EL (cell line): ENCODE measurements at places on chromosomes 3 and 15.

- DNase-seq: peak; percentile 74
Observed at GRCh38 chr3:159751752-159752151, 236.9 kb upstream of the IL12A start.

DNA sequence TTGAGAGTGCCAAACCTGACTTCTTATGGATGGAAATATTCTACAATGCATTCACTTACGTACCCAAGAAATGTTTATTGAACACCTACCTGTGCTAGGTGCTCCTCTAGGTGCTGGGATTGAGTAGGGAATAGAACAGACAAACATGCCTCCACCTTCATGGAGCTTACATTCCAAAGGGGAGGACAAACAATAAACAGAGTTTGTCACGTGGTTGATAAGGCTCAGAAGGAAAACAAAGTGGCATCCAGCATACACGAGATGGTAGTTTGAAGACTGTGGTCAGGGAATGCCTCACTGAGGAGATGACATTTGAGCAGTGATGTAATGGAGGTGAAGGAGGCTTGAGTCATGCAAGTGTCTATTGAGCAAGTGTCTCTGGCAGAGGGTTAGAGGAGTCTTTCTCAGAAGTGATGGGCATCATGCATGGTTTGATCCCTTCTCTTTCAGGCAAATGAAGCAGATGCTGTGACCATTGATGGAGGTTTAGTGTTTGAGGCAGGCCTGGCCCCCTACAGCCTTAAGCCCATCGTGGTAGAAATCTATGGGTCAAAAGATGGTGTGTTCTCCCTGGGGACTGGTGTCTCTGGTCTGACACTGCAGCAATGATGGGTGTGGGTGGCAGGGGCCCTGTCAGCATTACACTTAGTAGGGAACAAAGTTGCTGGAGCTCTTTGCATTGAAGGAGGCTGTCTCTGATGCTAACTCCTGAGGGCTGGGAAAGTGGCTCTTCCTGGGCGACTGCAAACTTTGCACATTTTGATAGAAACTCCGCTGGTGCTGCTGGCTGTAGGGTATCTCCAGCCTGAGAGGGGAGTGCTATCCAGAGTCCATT, 29.7 kb upstream of the TOPBP1 start:
- DNase-seq: peak; percentile 27

- no peak for DNase-seq
Observed at GRCh38 chr15:60889491-60889890, 339.6 kb downstream of the RORA start.

DNA sequence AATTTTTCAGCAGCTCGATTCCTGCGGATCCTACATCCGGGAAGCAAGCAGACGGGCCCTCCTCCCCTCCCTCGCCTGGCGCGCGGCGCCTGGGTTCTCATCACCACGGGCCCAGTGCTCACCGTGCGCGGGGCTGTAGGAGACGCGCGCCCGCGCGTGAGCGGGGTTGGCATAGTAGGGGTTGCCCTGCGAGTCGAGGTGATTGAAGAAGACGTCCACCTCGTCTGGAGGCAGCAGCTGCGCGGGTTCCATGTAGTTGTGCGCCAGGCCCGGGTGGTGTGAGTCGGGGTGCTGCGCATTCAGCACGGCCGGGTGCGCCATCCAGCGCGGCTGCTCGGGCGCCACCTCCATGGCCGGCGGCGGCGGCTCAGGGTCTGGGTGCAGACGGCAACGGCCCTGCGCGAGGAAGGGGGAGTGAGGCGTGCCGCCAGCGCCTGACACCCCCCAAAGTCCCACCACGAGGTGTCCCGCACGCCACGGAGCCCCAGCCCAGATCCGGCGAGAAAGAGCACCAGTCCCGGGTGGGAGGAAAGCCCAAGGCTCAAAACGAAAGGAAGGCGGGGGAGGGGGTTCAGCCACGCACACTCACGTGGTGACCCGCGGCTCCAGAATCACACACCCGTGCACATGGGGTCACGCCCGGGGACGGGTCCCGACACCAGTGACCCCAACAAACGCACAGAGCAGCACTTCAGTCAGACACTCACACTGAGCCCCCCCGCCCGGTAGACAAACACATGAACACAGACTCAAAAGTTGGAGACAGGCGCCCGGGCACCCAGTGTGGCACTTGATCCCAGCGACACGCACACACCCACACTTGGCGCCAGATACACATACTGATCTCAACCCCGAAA, 6.1 kb downstream of the GATA2 start:
- peak; percentile 56 for DNase-seq

DNA sequence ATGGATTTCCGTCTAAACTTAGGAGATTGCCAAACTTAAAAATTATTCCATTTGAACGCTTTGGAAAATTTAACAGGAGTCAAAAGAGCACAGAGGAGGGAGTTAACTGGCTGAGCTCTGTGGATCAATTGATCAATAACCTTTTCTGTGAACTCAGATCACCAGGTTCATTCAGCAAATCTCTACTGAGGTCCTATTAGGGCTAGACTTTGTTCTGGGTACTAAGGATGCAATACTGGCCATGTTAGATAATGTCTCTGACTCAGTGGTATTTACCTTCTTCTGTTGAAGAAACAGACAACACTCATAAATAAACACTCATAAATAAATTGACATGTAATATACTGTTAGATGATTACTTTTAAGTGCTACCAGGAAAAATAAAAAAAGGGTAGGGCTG, 323.4 kb upstream of the SUCLG2 start:
- no peak for DNase-seq

DNA sequence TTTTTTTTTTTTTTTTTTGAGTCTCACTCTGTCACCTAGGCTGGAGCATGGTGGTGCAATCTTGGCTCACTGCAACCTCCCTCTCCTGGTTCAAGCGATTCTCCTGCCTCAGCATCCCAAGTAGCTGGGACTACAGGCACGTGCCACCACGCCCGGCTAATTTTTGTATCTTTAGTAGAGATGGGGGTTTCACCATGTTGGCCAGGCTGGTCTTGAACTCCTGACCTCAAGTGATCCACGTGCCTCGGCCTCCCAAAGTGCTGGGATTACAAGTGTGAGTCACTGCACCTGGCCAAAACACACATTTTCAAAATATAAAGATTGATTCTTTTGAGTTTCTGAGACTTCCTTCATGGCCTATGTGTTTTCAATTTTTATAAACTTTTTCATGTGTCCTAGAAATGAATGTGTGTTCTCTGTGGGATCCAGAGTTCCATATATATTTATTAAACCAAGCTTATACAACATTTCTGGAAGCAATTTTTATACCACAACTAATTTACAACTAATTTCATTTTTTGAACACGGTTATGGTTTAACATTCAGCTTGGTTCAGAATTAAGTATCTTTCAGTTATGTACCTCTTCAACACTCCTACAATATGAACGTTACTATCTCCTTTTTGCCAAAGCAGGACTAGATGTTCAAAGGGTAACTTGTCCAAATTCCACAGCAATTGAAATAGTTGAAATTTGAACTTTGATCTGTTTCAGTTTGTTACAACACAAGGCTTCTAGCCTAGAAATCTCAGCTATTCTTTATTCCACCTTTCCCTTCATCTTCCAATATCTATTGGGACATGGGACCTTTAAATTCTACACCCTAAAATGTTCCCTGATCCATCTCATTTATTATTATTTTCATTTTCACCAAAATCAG, 1.5 kb downstream of the ACAD11 start:
- DNase-seq: no peak

GRCh38 chr15:38512901-38513300, 51.7 kb downstream of the RASGRP1 start:
- DNase-seq: no peak

DNA sequence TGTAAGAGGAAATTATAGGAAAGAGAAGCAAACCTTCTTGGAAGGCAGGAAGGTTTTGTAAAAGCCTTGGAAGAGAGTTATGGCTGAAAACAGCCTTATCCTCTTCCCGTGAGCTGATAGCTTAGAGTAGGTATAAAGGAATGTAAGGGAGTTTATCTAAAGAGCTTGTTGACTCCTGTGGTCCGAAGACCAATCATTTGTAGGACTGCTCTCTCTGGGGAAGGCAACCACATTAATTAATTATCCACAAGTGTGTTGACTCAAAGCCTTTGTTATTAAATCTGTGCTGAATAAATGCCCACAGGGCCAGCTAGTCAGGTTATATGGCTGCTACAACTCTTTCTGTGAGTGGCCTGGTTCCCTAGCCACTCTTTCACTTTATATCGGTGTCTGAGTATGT, 452.1 kb upstream of the RASGRP1 start:
- DNase-seq: no peak

- no peak for DNase-seq
Observed at GRCh38 chr3:185328324-185329004, 34.5 kb upstream of the MAP3K13 start.

GRCh38 chr3:38555149-38555840, 59.2 kb downstream of the EXOG start:
- no peak for DNase-seq

GRCh38 chr3:155519078-155519477, 225.6 kb upstream of the STRIT1 start:
- DNase-seq: no peak

GRCh38 chr15:89129123-89129815, 41.0 kb downstream of the ABHD2 start:
- peak; percentile 34 for DNase-seq

- no peak for DNase-seq
Observed at GRCh38 chr15:66419471-66419870, 32.8 kb downstream of the MAP2K1 start.

- DNase-seq: peak; percentile 70
Observed at GRCh38 chr3:24299246-24299805, 195.3 kb downstream of the THRB start.

DNA sequence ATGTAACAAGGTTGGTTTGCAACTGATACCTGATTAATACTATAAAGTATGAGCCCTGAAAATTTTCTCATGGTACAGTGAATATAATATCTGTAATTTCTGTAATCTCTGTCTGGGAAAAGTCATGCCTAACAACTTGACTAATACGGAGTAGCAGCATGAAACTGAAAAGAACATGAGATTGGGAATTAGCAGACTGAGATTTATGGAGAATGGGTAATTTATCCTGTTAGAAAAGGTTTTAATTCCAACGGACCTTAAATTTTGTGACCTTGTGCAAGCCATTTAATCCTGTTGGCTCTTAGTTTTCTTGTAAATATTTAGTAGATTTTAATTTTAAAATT, 90.2 kb upstream of the CMC1 start:
- DNase-seq: no peak

GRCh38 chr3:18790384-18790783, 357.9 kb upstream of the KCNH8 start:
- DNase-seq: no peak

- no peak for DNase-seq
Observed at GRCh38 chr15:71811752-71812735, 1.7 kb downstream of the NR2E3 start.

DNA sequence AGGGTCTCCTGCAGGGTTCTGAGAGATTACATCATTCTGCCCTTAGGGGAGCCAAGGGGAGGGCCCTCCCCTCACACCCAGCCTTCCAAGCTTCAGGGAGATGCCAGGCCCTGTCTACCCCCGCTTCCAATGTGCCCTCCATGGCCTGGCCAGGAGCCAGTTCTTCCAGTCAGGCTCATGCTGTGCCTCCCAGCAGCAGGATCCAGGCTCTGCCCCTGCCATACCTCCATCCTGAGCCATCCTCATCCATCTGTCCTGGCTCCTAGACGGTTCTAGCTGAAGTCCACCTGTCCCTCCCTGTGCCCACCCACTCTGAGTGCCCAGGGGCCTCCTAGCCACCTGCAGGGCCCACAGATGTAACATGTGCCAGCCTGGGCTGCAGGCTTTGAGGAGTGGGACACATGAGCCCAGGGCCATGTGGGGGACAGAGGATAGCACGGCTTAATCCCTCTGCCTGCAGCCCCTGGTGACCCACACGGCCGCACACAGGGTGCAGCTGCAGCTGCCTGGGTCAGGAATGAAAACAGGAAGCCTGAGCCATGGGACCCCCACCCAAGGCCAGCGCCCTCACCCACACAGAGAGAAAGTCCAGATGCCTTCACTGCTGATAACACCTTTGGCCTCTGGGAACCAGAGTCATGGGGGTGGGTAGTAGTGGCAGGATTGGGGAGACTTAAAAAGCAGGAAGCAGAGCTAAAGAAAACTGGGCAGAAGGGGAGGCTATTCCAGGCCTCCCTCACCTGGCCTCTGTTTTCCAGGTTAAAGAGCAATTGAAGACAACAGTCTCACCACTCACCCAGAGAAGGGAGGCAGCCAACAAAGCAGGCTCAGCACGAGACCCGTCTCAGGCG, 11.8 kb downstream of the PLCD1 start:
- DNase-seq: no peak

- DNase-seq: no peak
Observed at GRCh38 chr15:70050441-70050840, 47.3 kb downstream of the TLE3 start.

DNA sequence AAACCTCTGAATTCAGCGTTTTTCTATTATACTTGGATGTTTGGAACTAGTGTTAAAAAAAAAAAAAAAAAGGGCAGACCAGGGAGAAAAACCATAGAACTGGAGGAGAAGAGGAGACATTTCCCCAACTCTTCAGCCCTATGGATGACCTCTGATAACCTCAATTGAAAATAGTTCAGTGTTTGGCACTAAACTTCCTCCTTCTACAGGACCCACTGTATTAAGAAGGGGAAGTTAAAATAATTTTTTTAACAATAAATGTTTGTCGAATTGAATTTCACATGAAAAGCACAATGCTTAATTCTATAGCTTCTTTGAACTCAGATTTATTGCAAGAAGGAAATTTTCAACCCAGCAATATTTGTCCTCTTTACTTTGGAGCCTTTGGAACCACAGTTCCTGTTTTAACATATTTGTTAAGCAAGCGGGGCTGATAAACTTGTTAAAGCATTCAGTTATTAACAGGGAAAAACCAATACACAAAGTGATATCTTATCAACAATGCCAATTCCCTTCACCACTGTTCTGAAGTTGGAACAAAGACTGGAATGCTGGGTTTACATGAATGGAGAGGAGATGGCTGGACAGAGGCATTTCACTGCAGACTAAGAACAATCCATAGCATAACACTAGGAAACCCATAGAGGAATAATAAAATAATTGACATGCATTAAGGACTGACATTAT, 3.1 kb upstream of the A4GNT start:
- no peak for DNase-seq

- no peak for DNase-seq
Observed at GRCh38 chr15:49709646-49710214, 88.9 kb downstream of the DTWD1 start.
